Type B pancreatic cell (in vitro differentiated cells): ENCODE measurements at places on chromosomes 13 and 19.

DNA sequence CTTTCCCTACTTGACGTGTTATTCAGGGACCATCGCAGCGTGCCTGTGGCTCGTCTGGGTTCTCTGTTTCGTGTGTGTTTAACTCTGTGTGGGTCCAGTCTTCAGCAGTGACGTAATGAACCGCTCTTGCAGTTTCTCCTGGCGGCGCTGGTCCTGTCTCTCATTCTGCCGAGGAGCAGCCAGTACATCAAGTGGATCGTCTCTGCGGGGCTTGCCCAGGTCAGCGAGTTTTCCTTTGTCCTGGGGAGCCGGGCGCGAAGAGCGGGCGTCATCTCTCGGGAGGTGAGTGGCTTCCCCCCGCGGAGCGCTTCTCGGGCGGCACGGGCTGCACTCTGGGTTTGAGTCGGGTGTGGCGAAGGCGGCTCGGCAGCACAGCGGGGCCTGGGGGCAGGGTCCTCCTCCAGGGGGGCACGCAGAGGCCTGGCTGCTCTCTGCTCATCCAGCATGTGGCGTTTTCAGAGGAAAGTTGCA is 36.3 kb upstream of the TFDP1 start:
- no peak for DNase-seq

DNA sequence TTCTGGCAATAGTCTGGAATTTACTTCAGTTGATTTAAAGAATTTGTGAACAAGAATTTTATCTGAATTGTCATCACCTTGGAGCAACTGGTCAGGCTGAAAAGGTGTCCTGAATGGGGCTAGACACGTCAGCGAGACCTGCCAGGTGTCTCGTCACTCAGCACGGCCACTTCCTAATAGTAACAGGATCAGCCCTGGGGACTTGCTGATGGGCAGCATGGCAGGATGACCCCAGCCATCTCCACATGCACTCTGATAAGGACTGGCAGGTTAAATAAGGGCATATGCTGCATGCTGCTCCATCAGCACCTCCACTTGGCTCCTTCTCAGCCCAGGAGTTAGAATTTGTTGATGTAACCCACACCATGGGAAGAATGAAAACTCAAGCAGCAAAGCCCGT is 224.2 kb downstream of the FOXO1 start:
- no peak for DNase-seq

GRCh38 chr19:6271251-6271650 is 8.5 kb downstream of the MLLT1 start:
- DNase-seq = no peak

DNA sequence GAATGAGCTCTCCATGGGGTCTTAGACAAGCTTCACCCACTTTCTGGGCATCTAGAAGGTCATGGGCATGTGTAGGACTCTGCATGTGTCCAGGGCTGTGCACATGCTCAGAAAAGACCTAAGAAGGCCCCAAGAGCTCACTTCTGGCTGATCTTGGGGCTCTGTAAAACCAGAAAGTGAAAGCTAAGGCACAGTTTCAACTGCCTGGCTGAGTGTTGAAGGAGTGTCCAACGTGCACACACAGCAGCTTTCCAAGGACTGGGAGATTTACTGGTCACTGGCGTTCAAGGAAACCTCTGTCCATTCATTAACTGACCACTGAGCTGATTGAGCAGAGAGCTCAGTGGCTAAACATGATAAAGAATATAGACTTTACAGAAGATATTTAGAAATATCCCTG is 137.9 kb downstream of the KATNAL1 start:
- DNase-seq = no peak

GRCh38 chr13:30623392-30623791 is 5.7 kb downstream of the USPL1 start:
- DNase-seq = no peak

- DNase-seq = no peak
These were observed 315.9 kb downstream of the ATP8A2 start for GRCh38 chr13:25687471-25688225.

GRCh38 chr19:13094771-13095392 is 7.8 kb downstream of the LYL1 start:
- DNase-seq = no peak

DNA sequence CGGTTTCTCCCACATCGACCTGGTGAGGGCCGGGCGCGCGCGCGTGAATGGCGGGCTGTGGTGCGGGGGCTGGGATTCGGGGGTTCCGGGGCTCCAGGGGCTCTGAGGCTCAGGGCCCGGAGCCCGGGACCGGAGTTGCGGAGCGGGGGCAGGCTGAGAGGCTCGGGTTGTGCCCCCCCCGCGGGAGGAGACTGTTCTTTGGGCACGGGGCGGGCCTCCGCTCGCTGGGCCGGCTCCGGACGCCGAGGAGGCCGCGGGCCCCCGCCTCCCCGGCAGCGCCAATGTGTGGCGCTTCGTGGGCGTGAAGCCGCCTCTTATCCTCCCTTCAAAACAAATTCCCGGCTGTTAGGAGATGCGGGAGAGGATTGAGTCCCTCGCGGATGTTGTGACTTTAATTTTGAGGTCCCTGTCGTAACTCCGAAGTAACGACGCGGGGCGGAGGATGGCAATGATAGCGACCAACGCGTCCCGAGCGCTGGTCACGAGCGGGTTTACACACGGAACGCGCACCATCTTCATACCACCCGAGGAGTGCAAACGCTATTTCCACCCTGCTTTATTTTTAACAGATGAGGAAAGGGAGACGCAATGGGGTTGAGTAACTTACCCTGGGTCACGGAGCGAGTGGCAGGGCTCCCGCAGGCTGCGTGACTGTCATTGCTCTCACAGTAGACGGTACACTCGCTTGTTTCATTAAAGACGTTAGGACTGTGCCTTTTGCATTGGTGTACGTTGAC is 536 bp downstream of the UBA2 start:
- no peak for DNase-seq

DNA sequence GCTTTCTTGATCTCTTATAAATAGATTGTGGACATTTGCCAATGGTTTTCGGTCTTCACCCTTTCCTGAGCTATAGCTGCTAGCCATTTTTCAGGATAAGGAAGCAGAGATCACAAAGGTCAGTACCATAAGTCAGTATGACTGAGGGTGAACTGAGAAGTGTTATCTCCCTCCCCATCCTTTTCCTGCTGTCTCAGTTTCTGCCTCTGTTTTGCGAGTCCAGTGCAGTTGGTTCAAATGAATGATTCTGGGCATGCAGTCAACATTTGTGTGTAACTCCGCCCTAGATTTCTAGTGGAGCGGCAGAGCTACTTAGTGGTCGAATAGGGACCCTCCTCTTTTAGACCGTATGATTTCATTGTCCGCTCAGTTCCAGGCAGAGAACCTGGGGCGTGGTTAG is 460.8 kb upstream of the ARGLU1 start:
- DNase-seq = no peak

- no peak for DNase-seq
These were observed 106.1 kb upstream of the DOCK9 start for GRCh38 chr13:99083981-99084380.

GRCh38 chr13:110568612-110569011 is 7.1 kb upstream of the RAB20 start:
- no peak for DNase-seq

DNA sequence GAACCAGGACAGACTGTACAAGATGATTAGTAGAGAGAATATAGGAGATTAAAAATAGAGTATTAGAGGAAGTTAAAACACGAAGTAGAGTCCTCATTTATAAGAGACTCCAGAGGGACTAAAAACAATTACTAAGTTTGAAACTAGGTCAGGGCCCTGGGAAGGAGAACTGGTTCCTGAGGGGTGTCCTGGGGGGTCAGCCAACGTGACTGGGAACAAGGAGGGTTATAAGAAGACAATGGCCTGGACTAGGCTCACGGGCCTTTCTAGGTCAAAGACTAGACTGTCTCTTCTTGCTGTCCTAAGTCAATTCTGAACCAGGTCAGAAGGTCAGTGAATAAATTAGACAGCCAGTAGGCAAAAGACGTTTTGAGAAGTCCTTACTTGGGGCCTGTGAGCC is 165.3 kb downstream of the IER2 start:
- DNase-seq = no peak

- no peak for DNase-seq
These were observed 215.1 kb downstream of the RBM26 start for GRCh38 chr13:79190932-79191331.

- no peak for DNase-seq
These were observed 10.1 kb upstream of the CD22 start for GRCh38 chr19:35318679-35319448.
